Stimulated activated CD4-positive, alpha-beta T cell treated with anti-CD3 and anti-CD28 coated beads, Interleukin-2, amount 100 ng/mL, for 24 hours (primary cell): ENCODE measurements at places on chromosomes 16 and 17.

DNA sequence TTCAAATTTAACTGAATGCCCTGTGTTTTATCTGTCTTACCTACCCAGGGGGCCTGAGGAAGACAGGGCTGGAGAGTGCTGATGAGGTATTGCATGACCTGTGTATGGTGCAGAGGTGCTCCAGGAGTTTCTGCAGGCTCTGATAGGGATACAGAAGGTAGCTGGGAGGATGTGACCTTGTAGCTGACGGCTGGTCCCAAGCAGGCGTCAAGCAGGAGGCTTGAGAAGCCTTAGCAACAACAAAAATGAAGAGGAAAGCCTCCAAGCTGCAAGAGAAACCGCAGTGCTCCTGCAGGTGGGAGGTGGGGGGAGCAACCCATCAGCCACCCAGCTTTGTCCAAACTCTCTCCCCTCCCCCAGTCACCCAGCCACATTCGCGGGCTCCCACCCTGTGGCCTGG lies 40.4 kb downstream of the LAT start:
- no peak for DNase-seq

DNA sequence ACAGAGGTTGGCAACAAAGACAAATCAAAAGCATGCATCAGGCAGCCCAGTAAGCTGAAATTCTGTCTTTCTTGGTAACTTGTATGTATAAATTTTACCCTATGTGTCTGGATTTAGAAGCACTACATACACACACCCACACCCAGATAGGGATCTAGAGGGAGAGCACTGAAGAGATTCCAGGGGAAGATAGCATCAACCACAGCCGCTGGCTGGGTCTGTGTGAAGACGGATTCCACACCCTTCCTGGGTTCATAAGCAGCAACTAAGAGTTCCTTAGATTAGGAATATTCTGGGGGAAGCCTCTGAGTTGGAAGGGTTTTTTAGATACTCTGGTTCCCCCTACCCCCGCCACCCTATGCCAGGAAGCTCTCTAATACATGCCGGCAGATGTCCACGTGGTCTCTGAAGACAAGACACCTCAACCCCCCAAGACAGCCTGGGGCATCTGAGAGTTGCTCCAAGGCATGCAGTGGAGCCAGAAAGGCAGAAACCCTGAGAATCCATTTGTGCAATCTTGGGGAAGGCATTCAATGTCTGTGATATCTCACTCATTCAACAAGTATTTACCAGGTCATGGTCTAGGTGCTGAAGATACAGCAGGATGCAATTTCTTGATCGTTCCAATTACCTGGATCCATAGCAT lies 86.4 kb downstream of the NOG start:
- DNase-seq: no peak

GRCh38 chr17:30567231-30568116 lies 90.3 kb downstream of the GOSR1 start:
- DNase-seq: no peak

DNA sequence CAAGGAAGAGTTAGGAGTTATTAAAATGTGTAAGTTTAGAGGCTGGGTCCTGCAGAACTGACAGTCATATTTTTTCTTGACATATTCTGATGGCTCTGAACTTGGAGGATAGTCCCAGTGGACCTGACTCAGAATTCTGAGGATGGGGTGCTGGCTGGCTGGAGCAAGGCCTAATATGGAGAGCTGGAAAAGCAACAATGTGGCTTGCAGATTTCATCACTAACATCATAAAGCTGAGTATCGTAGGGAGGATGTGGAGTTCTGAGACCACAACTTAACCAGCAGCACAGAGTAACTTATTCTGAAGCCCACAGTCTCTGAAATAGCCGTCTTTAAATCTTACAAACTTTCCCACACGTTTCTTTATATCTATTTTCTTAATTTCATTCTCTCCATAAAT lies 2.3 kb downstream of the KRTAP1-5 start:
- no peak for DNase-seq

DNA sequence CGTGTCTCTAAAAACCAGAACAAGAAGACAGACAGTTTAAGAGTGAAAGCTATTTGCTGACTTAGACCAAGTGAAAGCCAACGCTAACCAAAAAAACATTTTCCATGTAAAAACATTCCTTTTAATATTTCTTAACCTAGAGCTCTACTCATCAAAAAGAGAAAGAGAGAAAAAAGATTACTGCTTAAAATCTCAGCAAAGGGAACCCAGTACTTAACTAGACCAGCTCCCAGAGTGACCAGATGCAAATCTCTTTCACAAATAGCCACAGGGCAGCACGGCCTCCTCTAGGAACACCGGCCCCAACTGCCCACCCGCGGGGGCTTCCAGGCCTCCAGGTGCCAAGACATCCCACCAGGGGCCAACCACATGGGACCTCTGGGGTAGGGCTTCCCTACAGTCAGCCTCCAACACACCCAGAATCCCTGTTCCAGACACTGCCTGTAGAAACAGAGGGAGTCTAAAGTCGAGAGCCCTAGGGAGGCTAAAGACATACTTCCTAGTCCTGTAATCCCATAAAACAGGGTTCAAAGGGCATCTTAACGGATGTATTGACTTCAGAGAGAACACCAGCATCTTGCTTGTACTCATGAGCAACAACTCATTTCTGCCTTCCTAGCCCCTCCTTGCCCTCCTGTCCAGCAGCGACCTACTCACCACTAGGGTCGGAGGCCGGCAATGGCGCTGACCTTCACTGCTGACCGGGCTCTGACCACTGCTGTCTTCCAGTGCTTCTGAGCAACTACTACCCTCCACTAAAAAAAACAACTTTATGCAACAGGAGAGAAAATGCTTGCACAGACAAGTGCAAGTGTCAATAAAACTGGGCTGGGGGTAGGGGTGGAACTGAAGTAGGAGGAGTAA lies 21.3 kb downstream of the ZCCHC14 start:
- no peak for DNase-seq

DNA sequence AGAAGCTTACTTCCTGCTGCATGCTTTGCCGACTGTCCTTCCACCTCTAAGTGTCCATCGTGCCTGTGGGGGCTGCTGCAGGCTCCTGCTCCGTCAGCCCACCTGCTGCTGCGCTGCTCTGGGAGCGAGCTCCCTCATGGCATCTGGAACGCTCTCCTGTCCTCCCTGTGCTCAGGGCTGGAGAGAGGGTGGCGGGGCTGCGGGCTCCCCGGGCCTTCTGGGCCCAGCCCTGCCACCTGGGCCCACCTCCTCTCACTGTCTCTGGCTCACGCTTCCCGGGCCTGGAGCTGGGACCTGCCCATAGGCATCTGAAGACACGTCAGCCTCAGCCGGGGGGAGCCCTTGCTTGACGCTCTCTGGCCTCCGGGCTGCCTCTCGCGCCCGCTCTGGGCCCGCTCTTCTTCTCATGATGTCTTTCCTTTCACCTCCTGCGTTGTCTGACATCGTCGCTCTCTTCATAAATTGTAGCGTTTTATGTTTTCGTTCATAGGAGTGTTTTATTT lies 27.0 kb downstream of the NME3 start:
- no peak for DNase-seq
